ENCODE measurements at places on chromosomes 11 and 22.
A peak's percentile ranks its signal among the peaks of the same experiment; 100 is the strongest.

- DNase-seq, result no peak
Observed at GRCh38 chr11:41449483-41450050, 9.9 kb downstream of the LRRC4C start.

- no peak for DNase-seq
Observed at GRCh38 chr11:17613428-17613962, 66.4 kb downstream of the OTOG start.

GRCh38 chr11:18320617-18321016 lies 1.3 kb downstream of the HPS5 start:
- DNase-seq, result peak; percentile 25

- no peak for DNase-seq
Observed at GRCh38 chr11:132719684-132720083, 812.6 kb downstream of the OPCML start.

GRCh38 chr11:70480711-70481110 lies 82.4 kb downstream of the CTTN start:
- no peak for DNase-seq

- peak; percentile 69 for DNase-seq
Observed at GRCh38 chr11:88435415-88435814, 97.9 kb upstream of the CTSC start.

GRCh38 chr22:37556710-37557109 lies 3.6 kb upstream of the CDC42EP1 start:
- DNase-seq, result no peak

GRCh38 chr11:355581-356458 lies 13.5 kb upstream of the B4GALNT4 start:
- DNase-seq, result peak; percentile 94

- DNase-seq, result no peak
Observed at GRCh38 chr11:2462986-2463765, 18.4 kb downstream of the KCNQ1 start.

- no peak for DNase-seq
Observed at GRCh38 chr11:35474688-35475087, 50.7 kb downstream of the PAMR1 start.

- no peak for DNase-seq
Observed at GRCh38 chr22:24046024-24046423, 34.9 kb downstream of the CABIN1 start.

GRCh38 chr11:1762537-1763302 lies 1.0 kb downstream of the CTSD start:
- peak; percentile 39 for DNase-seq

GRCh38 chr22:21939461-21939913 lies 13.2 kb downstream of the PPM1F start:
- no peak for DNase-seq

DNA sequence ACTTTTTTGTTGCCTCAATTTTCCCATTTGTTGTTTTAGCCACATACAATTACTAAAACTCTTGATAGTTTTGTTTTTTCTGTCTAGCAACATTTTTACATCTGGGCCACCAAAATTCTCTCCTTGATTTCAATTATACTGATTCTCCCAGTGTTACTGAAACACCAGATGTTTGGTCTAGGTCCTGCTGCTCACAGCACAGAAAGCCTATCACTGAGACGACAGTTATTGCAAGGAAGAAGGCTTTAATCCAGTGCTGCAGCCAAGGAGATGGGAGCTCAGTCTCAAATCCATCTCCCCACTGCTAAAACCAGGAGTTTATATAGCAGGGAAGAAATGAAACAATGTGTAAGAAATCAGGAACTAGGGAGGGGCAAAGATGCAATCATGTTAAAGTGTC lies 837.7 kb upstream of the CNTN5 start:
- no peak for DNase-seq

- no peak for DNase-seq
Observed at GRCh38 chr11:111589114-111589513, 13.1 kb upstream of the SIK2 start.

DNA sequence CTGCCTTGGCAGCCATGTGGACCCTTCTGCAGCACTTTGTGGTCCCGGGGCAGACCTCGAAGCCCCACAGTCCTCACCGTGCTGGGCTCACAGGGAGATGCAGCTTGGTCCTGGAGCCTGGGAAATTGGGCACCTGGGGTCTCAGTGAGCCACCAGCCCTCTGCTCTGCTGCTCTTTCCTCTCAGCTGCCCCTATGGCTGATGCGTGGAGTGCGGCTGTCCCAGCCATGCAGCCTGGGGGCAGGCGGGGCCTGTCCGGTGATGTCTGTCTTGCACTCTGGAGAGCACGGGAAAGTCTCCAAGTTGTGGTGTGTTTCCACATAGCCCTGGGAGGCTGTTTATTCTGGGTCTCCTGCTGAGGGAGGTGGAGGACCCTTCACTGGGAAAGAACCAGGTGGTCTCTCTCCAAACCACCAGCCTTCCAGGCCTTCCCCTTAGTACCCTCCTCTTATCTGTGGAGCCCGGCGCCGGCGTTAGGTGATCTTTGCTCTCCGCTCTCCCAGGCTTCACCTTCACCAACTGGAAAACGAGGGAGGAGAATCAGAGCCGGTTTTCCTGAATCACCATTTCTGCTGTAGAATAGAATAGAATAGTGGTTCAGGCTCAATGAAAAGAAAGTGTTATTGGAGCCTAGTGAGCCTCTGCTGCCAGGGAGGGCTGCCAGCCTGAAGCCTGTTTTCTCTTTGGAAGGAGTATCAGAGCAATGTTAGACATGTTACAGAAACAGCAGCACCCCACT lies 41.2 kb upstream of the GRAMD4 start:
- DNase-seq, result no peak

GRCh38 chr22:38180841-38181452 lies 683 bp downstream of the PLA2G6 start:
- DNase-seq, result no peak

- DNase-seq, result no peak
Observed at GRCh38 chr11:131446590-131447275, 76.3 kb downstream of the NTM start.

GRCh38 chr11:112961751-112962578 lies 745 bp downstream of the NCAM1 start:
- peak; percentile 23 for DNase-seq

DNA sequence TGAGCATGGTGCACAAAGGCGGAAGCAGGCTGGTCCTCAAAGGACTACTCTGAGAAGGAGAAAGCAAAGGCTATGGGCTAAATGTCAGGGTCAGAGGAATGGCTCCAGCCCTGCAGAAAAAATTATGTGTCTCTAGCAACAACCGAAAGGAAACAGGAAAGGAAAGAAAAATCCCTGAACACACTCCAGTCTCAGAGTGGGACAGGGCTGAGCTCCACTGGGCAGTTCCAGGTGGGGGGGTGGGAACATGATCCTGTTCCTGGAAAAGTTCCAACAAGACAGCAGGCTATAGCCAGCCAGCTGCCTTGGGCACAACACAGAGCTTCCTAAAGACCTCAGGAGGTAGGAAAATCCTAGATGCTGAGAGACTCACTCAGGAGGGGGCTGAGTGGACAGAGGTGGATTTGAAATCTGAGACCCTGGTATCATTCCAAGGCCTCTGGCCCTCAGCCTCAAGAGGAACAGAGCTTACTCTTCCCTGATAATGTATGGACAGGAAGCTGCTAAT lies 1088.2 kb downstream of the TBC1D22A start:
- no peak for DNase-seq

GRCh38 chr11:132770829-132771530 lies 761.3 kb downstream of the OPCML start:
- no peak for DNase-seq

- DNase-seq, result peak; percentile 91
Observed at GRCh38 chr22:30265823-30266444, 717 bp downstream of the OSM start.

DNA sequence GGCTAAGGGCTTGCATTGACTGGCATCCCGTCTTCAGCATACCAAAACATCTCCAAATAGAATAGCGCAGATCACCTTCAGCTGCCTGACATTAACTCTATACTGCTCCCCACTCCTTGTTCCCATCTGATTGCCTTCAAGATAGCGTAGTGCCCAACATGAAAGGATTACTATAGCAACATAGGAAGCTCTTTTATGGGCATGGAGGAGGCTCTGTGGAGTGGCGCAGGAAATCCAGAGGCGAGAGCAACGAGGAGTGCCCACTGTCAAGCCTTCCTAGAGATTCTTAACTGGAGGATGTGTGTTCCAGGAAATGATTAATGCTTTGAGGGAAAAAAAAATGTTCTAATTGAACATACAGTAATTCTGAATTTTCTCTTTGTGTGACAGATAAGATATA lies 213.3 kb downstream of the CADM1 start:
- DNase-seq, result no peak

DNA sequence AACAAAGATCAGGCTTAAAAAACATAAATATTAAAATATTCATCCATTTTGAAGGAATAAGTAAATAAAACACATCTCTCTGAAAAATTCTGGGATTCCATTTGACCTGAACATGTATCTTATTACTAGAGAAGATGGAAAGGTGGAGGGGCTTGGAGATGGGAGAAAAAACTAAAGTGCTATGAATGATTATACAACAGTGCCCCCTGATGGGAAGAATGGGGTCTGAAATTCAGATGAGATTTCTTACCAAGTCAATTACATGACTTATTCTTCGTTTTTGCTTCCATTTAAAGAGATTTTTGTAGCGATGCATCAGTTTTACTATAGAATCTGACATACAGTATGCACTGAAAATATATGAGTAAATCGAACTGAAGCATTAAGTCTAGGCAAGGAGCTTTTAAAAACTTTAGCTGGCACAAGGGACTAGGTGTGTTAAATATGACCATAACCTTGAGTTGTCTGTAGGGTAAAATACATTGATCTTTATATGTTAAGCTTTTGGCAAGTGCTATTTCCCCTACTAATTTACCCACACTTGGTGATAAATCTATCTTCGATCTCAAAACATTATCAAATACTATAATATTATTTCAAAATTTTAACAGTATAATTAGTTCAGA lies 718.8 kb downstream of the CNTN5 start:
- peak; percentile 13 for DNase-seq

DNA sequence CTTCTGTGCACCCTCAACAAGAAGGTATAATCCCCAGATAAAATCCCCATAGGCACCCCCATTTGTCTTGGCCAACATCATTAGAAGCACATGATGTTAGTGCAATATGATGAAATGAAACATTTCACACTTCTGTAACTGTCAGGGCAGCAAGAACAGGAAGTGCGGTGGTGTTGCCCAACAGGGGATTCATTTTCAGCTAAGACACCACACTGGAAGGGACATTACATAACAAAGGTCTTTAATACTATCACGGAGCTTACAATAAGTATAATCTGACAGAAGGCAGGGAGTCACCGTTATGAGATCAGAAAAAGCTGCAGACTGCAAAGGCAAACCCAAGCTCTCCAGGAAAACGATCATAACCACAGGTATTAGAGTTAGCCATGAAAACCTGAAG lies 2.0 kb downstream of the OR52W1 start:
- no peak for DNase-seq

DNA sequence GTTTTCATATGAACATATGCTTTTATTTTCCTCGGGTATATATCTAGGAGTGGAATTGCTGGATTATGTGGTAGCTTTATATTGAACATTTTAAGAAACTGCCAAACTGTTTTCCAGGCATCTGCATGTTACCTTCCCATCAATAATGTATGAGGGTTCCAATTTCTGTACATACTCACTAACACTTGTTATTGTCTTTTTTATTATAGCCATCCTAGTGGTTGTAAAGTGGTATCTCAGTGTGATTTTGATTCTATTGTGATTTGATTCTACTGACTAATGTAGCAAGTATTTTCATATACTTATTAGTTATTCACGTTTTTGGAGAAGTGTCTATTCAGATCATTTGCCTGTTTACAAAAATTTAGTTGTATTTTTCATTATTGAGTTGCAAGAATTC lies 2.0 kb downstream of the ANO5 start:
- DNase-seq, result no peak

- DNase-seq, result peak; percentile 34
Observed at GRCh38 chr11:19116276-19116970, 545 bp upstream of the ZDHHC13 start.

- no peak for DNase-seq
Observed at GRCh38 chr11:13030857-13031256, 21.7 kb downstream of the RASSF10 start.

- no peak for DNase-seq
Observed at GRCh38 chr22:33848251-33848650, 72.0 kb downstream of the LARGE1 start.

- DNase-seq, result no peak
Observed at GRCh38 chr11:96331699-96332116, 11.3 kb downstream of the MAML2 start.

DNA sequence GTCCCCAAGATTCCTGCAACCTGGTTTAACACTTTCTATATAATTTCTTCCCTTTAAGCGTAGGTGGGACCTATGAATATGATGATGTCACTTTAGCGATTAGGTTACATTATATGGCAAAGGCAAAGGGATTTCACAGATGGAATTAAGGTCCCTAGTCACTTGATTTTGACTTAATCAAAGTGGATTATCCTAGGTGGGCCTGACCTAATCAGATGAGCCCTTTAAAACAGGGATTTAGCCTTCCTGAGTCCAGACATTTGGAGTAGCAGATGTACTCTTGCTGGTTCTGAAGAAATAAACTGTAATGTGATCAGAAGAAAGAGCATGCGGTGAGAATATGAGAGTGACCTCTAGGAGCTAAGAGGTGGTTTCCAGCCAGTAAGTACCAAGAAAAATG lies 67.8 kb upstream of the LIN7C start:
- DNase-seq, result no peak

- no peak for DNase-seq
Observed at GRCh38 chr11:65555693-65556231, 2.4 kb downstream of the LTBP3 start.

DNA sequence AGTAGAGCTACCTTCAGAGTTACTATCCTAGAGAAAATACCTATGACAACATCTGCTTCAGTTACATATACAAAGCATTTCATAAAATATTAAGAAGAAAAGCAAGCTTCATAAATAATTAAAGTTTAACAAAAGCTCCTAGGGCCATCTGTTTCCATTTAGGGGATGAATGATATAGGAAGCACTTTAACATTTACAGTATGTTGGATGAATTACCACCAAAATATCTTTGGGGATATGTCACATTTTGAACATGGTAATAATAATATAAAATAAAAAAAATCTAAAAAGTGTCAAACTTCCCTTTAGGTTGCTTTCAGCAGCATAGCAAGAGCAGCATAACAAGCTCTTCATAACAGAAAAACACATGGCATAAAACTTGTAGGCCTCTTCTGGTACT lies 104.6 kb downstream of the ATG16L2 start:
- no peak for DNase-seq
